ENCODE measurements at places on chromosomes 2 and 18. TPM values are rescaled to one million over a fixed set of nuclear protein-coding genes. Genes with fewer than 3 reads are reported as not detected.

GRCh38 chr2:81672923-81673322 lies 1368.4 kb upstream of the LRRTM1 start:
- DNase-seq, result no peak

DNA sequence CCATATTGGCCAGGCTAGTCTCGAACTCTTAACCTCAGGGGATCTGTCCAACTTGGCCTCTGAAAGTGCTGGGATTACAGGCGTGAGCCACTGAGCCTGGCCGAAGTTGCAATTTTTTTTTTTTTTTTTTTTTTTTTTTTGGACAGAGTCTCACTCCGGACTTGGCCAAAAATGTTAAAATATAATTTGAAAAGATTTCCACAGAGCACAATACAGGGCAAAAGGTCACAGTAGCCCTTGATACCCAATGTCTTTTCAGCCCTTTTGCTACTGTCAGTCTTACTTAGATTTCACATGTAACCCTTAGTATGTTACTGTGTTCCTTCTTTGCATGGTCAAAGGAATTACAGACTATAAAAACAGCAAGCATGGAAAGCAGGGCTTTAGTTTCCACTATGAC lies 42.6 kb upstream of the MAPRE2 start:
- no peak for DNase-seq

CIB4 gene
- polyA plus RNA-seq, result 0.48 TPM

DNA sequence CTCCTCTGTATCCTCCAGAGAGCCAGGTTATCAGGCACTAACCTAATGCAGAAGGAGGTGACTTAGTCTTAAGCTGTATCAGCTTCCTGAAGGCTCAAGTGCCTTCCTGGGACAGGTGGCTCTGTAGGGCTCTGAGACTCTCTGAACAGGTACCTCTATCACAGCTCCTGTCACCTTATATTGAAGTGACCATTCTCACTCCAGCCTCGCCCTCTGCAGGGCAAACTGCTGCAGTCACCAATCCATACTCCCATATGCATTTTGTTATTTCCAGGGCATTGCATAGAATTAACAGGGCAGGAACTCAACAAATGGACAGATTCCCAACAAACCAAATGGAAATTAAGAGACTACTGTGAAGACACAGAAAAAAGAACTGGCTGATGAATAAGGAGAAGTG lies 203.0 kb upstream of the REV1 start:
- no peak for DNase-seq

TMEM178A gene
- polyA plus RNA-seq, result 102 TPM

IL1RN gene
- 3.2 TPM for polyA plus RNA-seq

- DNase-seq, result no peak
Observed at GRCh38 chr2:152359573-152360363, 24.8 kb downstream of the FMNL2 start.

DNA sequence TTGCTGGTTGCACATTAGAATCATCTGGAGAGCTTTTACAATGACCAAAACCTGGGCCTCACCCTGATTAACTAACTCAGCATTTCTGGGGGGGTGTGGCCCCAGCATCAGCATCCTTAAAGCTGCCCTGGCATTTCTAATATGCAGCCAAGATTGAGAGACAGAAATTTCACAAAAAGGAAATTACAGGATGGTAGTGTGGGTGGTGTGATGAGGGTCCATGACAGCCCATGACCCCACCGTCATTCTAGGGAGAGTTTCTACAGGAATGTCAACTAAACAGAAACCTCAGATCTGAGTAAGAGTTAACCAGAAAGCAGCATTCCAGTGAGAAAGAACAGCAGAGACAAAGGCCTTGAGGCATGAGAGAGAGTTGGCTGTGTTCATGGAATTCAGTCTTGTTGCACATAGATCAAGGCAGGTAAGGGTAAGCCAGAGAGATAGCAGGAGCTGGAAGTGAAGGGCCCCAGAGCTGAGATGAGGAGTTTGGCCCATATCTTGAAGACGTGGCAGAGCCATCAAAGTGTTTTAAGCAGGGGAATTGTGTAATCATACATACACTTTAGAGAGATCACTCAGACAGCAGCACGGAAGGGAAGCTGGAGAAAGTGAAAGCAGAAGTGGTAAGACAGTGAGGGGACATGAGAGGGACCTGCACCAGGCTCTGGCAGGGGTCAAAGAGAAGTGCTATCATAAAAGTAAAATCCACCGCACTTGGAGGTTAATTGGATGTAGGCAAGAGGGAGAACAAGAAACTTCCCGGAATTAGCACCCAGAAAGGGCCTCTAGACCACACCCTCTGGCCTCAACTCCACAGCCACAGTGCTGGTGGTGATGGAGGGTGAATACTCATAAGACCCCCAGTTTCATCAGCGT lies 7.8 kb upstream of the TRABD2A start:
- DNase-seq, result no peak

ARHGAP15 gene
- polyA plus RNA-seq, result 3.7 TPM

DNA sequence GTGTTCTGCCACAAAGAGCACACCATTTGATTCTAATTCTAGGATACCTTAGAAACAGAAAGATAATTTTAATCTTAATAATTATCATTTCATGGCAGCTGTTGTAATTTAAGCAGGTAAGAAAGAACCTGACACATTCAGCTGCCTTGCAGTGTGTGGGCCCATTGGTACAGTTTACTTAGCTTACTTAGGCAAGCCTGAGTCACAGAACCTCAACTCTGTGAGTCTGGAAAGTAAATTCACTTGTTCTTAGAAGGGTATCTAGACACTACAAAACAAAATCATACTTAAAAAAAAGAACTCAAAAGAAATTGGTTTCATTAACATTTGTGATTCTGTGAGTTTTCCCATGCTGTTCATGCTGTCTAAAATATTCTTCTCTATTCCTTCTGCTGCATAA lies 956.3 kb upstream of the SLC39A10 start:
- no peak for DNase-seq

MAP3K19 gene
- 0.73 TPM for polyA plus RNA-seq

- peak; percentile 66 for DNase-seq
Observed at GRCh38 chr2:60463249-60463648, 90.2 kb downstream of the BCL11A start.
